ENCODE measurements at places on chromosomes 4 and X. TPM values are rescaled to one million over a fixed set of nuclear protein-coding genes. Genes with fewer than 3 reads are reported as not detected.

HERC6 gene
- total RNA-seq = 3.8 TPM

MAGEA1 gene
- not detected for total RNA-seq

MTNR1A gene
- total RNA-seq = not detected

SPATA4 gene
- total RNA-seq = not detected

NOX1 gene
- total RNA-seq = not detected

MAGIX gene
- total RNA-seq = 0.81 TPM

NRK gene
- 0.03 TPM for total RNA-seq

USO1 gene
- 31.6 TPM for total RNA-seq

SMIM10L2A gene
- total RNA-seq = 0.66 TPM

L1CAM gene
- total RNA-seq = 0.14 TPM

KCNIP4 gene
- not detected for total RNA-seq

DDX60 gene
- total RNA-seq = 3.7 TPM

ATRX gene
- 49.2 TPM for total RNA-seq

LRRC66 gene
- not detected for total RNA-seq

ANXA3 gene
- total RNA-seq = 1.0 TPM

ELF4 gene
- total RNA-seq = 23.0 TPM

GPM6B gene
- total RNA-seq = 0.13 TPM

CENPVL1 gene
- not detected for total RNA-seq

ITM2A gene
- total RNA-seq = 108 TPM

UGT2B11 gene
- not detected for total RNA-seq

LUZP4 gene
- total RNA-seq = not detected

VCX3B gene
- total RNA-seq = not detected

CORIN gene
- not detected for total RNA-seq

CHRNA9 gene
- not detected for total RNA-seq

TCEAL2 gene
- total RNA-seq = not detected

CHRDL1 gene
- total RNA-seq = 0.10 TPM

VSIG4 gene
- 0.19 TPM for total RNA-seq

RLIM gene
- 30.8 TPM for total RNA-seq

SSX1 gene
- 0.16 TPM for total RNA-seq

GPR143 gene
- not detected for total RNA-seq

CD99 gene
- total RNA-seq = 138 TPM

TCEAL5 gene
- total RNA-seq = not detected

PHOX2B gene
- total RNA-seq = not detected

PRSS12 gene
- 0.08 TPM for total RNA-seq

CT45A10 gene
- not detected for total RNA-seq

FAT4 gene
- total RNA-seq = 0.03 TPM

KLHL34 gene
- 0.61 TPM for total RNA-seq

ARMCX5 gene
- 17.3 TPM for total RNA-seq

DKK2 gene
- not detected for total RNA-seq

HTT gene
- total RNA-seq = 51.5 TPM

GAGE2A gene
- 0.55 TPM for total RNA-seq

EGFL6 gene
- total RNA-seq = 0.24 TPM

CFAP99 gene
- not detected for total RNA-seq

GSX2 gene
- not detected for total RNA-seq

BGN gene
- 0.30 TPM for total RNA-seq

NPFFR2 gene
- not detected for total RNA-seq

GBA3 gene
- total RNA-seq = not detected

ERAS gene
- total RNA-seq = not detected

SHISA3 gene
- total RNA-seq = not detected

LRIT3 gene
- 0.08 TPM for total RNA-seq

TMEM156 gene
- 4.1 TPM for total RNA-seq

ADH1A gene
- not detected for total RNA-seq

KLKB1 gene
- not detected for total RNA-seq

TMPRSS11F gene
- not detected for total RNA-seq

P2RY8 gene
- 18.4 TPM for total RNA-seq

All from activated T-cell treated with anti-CD3 and anti-CD28 coated beads, Interleukin-2, amount 50 U/mL, for 4 hours (primary cell).